ENCODE measurements at places on chromosomes 4 and X.

- no peak for DNase-seq
Observed at GRCh38 chr4:95293014-95293413, 255.8 kb downstream of the UNC5C start.

GRCh38 chr4:121953860-121954259, 2.0 kb upstream of the TRPC3 start:
- DNase-seq = no peak

DNA sequence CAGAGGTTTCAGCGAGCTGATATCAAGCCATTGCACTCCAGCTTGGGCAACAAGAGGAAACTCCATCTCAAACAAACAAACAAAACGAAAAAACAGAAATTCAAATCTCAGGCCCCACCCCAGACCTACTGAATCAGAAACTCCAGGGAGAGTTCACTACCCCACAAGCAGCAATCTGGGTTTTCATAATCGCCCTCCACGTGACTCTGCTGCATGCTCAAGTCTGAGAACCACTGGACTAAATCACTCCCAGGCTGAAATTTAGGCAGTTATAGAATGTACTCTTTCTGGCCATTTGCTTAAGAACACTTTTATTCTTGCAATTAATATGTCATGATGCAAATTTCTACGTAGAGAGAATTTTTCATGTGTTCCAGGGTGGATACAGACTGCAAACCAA, 287.3 kb downstream of the USP46 start:
- DNase-seq = no peak

DNA sequence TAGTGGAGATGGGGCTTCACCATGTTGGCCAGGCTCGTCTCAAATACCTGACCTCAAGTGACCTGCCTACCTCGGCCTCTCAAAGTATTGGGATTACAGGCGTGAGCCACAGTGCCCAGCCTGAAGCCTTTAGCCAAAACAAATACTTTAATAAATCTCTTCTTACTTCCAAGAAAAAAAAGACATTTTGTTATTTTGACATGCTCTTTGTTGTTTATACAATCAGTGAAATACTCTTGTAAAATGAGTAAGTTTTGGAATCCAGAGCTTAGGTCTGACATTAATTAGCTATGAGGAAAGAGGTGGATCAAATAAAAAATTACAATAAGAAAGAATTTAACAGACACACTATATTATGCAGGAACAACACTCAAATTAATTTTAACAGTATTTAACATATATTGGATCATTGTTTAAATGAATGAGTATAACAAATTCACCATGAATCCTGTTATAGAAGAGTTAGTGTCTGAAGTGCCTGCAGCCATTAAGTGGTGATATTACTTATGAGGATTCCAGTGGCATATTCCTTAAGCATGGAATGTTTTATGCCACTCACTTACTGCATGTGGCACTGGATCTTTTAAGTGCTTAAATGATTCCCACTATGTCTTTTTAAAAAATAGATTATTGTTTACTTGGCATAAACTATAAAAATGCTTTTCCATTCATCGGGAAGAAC, 260.1 kb upstream of the GIMD1 start:
- no peak for DNase-seq

GRCh38 chr4:109323348-109323747, 20.9 kb upstream of the COL25A1 start:
- DNase-seq = no peak

All from activated CD4-positive, CD25-positive, alpha-beta regulatory T cell (primary cell).